ENCODE measurements at places on chromosomes 11 and 22. TPM values are rescaled to one million over a fixed set of nuclear protein-coding genes. Genes with fewer than 3 reads are reported as not detected.

TM7SF2 gene
- total RNA-seq = 35.6 TPM

GRCh38 chr11:12691473-12691872, 17.3 kb downstream of the TEAD1 start:
- no peak for DNase-seq

GRCh38 chr11:86156397-86156955, 87.6 kb upstream of the PICALM start:
- no peak for DNase-seq

DNA sequence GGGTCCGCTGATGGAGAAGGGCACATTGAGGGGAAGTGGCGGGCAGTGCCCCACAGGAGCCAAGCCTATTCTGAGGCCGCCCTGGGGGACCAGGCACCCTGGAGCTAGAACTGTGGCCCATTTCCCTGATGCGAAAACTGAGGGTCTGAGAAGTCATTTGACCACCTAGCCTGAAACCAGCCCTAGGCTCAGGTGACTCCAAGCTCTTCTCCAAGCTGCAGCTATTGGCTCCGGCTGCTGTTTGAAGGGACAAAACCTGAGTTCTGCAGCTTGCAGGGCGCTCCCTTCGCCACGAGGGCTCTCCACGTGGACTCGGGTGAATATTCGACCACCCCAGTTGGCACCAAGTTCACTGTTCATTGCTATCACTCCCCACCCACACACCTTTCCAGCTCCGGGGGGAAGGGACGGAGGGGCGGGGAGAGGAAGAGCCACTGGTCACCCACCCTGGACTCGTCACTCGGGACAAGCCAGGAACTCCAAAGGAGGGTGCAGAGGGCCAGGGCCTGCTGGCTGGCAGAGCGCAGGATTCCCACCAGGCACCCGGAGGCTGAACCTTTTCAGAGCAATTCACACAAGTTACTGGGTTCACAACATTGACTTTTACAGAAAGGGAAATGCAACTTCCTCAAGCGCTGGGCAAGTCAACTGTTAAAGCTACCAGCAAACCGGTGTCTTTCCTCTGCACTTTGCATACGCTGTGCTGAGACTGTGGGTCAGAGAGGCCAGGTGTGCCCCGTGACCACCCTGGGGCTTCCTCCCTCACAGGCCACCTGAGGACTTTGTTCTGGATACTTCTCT, 1.1 kb upstream of the RAC2 start:
- DNase-seq = no peak

All from endothelial cell (in vitro differentiated cells).